Thymus (tissue), 14 donors: ENCODE measurements at places on chromosomes 7 and 10. TPM values are rescaled to one million over a fixed set of nuclear protein-coding genes. Genes with fewer than 3 reads are reported as not detected.

DNA sequence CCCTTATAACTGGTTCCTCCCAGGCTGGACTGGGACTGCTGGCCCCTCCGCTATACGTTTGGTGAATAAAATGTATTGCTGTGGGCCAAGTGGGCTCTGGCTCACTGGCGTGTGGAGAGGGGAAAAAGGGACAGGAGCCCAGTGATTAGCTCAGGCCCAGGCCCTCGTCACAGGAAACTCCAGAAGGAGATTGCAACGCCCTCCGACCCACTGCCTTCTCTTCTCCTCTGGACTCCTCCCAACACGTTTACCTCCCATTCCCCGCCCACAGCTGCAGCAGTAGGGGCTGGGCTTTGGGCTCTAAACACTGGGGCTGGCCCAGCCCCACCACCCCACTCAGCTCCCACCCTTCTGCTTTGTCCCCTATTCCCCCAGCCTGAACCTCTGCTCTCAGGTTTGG is 173.9 kb downstream of the NEURL1 start:
- peaks cover 6% of the 10 kb centered on the region for H3K4me1 ChIP-seq
- no peaks in the 10 kb centered on the region for H3K36me3 ChIP-seq
- H3K27ac ChIP-seq: peak overlapping the region; percentile 52

GRCh38 chr10:130935897-130936550 is 375.5 kb downstream of the TCERG1L start:
- no peak overlapping the region for H3K4me3 ChIP-seq
- no peak overlapping the region for H3K27ac ChIP-seq
- no peaks in the 10 kb centered on the region for H3K4me1 ChIP-seq
- H3K27me3 ChIP-seq: no peaks in the 10 kb centered on the region
- H3K36me3 ChIP-seq: no peaks in the 10 kb centered on the region
- no peak for DNase-seq

GRCh38 chr7:124387056-124387455 is 354.2 kb upstream of the TMEM229A start:
- H3K36me3 ChIP-seq: no peaks in the 10 kb centered on the region
- no peak overlapping the region for H3K27ac ChIP-seq
- no peak overlapping the region for H3K4me3 ChIP-seq
- no peaks in the 10 kb centered on the region for H3K4me1 ChIP-seq

- no peak for DNase-seq
- H3K36me3 ChIP-seq: peaks cover 50% of the 10 kb centered on the region
- peaks cover 94% of the 10 kb centered on the region for H3K4me1 ChIP-seq
- no peaks in the 10 kb centered on the region for H3K27me3 ChIP-seq
- peak overlapping the region; percentile 100 for H3K27ac ChIP-seq
Observed at GRCh38 chr7:142806022-142806356, 35.2 kb downstream of the PRSS2 start.

DNA sequence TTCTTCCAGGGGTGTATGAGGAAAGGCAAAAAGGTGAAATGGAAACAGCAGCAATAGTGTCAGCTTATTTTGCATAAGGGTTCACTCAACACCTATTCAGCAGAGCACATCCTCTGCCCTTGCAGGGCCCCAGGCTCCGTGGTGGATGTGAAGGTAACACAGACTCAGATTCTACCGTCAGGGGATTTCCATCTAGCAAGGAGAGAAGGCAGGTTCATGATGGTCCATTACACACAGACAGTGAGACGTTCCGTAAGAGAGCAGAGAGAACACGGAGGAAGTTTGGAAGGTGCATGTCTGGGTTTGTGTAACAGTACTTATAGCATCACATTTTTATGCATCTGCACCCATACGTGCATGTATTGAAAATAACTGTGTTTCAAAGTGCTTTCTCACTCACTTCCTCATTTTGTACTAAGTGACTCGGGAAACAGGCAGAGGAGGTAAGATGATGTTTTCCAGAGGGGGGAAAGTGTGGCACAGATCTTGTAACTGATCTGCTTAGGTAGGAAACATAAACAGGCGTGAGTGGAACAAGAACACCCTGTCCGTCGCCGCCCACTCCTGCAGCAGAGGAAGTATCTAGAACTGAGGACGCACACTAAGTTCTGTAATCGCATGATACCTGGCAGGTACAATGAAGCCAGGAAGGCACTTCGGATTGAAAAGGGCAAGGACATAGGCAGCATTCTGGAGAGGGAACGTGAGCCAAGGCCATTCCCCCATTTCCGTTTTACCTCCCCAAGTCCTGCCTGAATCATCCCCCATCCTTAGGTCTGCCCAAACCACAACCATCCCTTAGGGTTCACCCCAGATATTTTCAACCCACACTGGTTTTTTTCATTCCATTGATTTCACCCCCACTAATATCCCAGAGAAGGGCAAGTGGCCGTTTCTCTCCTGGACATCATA is 1.0 kb upstream of the ENO4 start:
- H3K4me1 ChIP-seq: peaks cover 14% of the 10 kb centered on the region
- H3K27ac ChIP-seq: peak overlapping the region; percentile 20
- DNase-seq: peak; percentile 53
- H3K27me3 ChIP-seq: peaks cover 40% of the 10 kb centered on the region
- H3K4me3 ChIP-seq: peak overlapping the region; percentile 60
- no peaks in the 10 kb centered on the region for H3K36me3 ChIP-seq

- H3K27ac ChIP-seq: no peak overlapping the region
- no peaks in the 10 kb centered on the region for H3K27me3 ChIP-seq
- H3K4me1 ChIP-seq: no peaks in the 10 kb centered on the region
- H3K36me3 ChIP-seq: no peaks in the 10 kb centered on the region
Observed at GRCh38 chr10:123257904-123258456, 103.8 kb downstream of the BUB3 start.

GRCh38 chr7:93178213-93178612 is 30.0 kb upstream of the SAMD9L start:
- no peaks in the 10 kb centered on the region for H3K36me3 ChIP-seq
- H3K4me1 ChIP-seq: no peaks in the 10 kb centered on the region
- no peak for DNase-seq
- H3K27ac ChIP-seq: no peak overlapping the region

The DCLRE1A gene
- 8.1 TPM for total RNA-seq

The FEZF1 gene
- total RNA-seq: under 0.01 TPM

The PAPOLB gene
- under 0.01 TPM for total RNA-seq

GRCh38 chr10:43347997-43348396 is 23.4 kb upstream of the FXYD4 start:
- H3K36me3 ChIP-seq: no peaks in the 10 kb centered on the region
- no peak overlapping the region for H3K27ac ChIP-seq
- H3K4me1 ChIP-seq: no peaks in the 10 kb centered on the region
- H3K4me3 ChIP-seq: no peak overlapping the region
- peaks cover 7% of the 10 kb centered on the region for H3K27me3 ChIP-seq

DNA sequence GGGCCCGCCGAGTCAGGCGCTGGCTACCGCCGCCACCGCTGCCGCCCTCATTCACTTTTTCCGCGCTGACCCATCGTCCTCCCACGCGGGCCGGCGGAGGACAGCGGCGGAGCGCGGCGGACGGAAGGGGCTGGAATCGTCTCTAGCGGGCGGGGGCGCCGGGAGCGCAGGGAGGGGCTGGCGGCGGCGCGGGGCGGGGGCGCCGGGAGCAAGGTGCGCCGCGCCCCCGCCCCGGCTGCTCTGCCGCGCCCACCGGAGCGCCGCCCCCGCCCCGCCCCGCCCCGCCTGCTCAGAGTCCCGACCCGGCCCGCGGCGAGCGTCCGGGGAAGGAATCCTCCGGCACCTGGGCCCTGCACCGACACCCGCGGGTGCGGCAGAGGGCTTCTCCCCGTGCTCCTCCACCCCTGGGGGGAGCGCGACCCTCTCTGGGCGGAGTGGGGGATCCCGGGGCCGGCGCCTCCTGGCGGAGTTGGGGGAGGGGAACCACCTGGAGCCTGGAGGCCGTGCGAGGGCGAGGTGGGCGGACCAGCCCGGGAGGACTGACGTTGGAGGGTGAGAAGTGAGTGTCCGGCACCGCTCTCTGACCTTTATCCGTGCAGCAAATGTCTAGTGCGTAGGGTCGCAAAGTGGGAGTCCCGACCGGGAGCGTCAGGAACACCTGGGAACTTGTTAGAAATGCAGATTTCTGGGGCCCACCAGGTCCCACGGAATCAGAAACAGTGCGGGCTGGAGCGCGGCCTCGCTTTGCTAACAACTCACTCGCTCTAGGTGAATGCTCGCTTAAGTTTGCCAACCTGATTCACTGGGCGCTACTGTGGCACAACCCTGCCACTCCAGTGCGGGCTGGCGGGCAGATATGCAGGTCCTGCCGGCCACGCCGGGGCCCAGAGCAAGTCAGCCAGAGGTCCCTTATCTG is at the start of gene COBL:
Gene COBL (minus strand): TSS at position 144 of the 916 bp plus-strand sequence. CDS start 176 bp downstream, outside the sequence.
- peaks cover 3% of the 10 kb centered on the region for H3K4me1 ChIP-seq
- no peaks in the 10 kb centered on the region for H3K36me3 ChIP-seq
- no peak within 1 kb of the TSS for H3K27ac ChIP-seq

The MMD2 gene
- not detected for total RNA-seq

DNA sequence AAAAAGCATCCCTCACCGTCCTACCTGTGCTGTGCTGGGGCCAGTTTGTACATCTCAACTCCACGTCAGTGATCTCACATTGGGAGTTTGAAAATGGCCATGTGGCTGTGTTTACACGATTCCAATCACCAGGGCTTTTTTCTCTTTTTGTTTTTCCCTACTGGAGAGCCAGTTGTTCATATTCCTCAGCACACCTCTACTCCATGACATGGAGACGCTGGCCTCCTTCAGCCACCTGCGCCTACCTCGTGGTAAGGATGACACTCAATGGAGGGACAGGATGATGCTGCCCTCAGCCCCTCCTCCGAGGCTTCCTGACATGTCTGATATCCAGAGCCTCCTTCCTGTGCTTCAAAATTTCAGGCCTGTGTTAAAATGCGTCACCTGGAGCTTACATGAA is 10.3 kb downstream of the CLRN3 start:
- H3K4me3 ChIP-seq: no peak overlapping the region
- DNase-seq: no peak
- no peak overlapping the region for H3K27ac ChIP-seq
- no peaks in the 10 kb centered on the region for H3K36me3 ChIP-seq

The CYP3A5 gene
- 2.1 TPM for total RNA-seq

- no peak for DNase-seq
- no peaks in the 10 kb centered on the region for H3K36me3 ChIP-seq
- no peak overlapping the region for H3K27ac ChIP-seq
- no peaks in the 10 kb centered on the region for H3K27me3 ChIP-seq
- H3K4me1 ChIP-seq: no peaks in the 10 kb centered on the region
- H3K4me3 ChIP-seq: no peak overlapping the region
Observed at GRCh38 chr10:116353817-116354216, 29.6 kb downstream of the CCDC172 start.

The IFIT3 gene
- total RNA-seq: 33.4 TPM

The UCN3 gene
- total RNA-seq: 0.19 TPM

DNA sequence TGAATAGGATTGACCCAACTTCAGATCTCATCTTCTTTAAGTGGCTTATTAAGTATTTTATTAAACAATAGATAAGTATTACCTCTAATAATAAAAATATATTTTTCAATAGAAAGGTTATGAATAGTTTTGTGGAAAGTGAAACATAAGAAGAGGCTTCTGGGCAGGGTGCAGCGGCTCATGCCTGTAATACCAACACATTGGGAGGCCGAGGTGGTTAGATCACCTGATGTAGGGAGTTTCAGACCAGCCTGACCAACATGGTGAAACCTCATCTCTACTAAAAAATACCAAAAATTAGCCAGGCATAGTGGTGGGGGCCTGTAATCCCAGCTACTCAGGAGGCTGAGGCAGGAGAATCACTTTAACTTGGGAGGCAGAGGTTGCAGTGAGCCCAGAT is 26.5 kb downstream of the GPR85 start:
- DNase-seq: no peak
- no peaks in the 10 kb centered on the region for H3K27me3 ChIP-seq
- no peaks in the 10 kb centered on the region for H3K36me3 ChIP-seq
- no peak overlapping the region for H3K4me3 ChIP-seq

DNA sequence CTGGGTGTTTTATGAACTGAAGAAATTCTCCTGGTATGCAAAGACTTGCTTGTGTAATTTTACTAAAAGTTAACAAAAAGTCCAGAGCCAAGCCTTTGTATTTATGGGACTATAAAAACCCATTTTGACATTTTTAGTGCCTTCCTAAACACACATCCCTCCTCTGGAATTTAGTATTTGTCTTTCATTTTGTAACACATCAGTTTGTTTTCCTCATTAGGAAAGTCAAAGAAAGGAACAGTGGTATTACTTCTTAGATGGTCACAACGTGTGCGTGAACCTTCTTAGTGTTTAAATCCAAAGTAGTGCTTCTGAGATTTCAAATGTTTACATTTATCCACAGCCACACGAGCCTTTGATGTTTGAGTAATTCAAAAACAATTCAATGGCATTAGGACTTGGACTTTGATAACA is 103.2 kb upstream of the TMEM106B start:
- no peak for DNase-seq
- H3K36me3 ChIP-seq: no peaks in the 10 kb centered on the region
- H3K27ac ChIP-seq: no peak overlapping the region
- H3K4me3 ChIP-seq: no peak overlapping the region

DNA sequence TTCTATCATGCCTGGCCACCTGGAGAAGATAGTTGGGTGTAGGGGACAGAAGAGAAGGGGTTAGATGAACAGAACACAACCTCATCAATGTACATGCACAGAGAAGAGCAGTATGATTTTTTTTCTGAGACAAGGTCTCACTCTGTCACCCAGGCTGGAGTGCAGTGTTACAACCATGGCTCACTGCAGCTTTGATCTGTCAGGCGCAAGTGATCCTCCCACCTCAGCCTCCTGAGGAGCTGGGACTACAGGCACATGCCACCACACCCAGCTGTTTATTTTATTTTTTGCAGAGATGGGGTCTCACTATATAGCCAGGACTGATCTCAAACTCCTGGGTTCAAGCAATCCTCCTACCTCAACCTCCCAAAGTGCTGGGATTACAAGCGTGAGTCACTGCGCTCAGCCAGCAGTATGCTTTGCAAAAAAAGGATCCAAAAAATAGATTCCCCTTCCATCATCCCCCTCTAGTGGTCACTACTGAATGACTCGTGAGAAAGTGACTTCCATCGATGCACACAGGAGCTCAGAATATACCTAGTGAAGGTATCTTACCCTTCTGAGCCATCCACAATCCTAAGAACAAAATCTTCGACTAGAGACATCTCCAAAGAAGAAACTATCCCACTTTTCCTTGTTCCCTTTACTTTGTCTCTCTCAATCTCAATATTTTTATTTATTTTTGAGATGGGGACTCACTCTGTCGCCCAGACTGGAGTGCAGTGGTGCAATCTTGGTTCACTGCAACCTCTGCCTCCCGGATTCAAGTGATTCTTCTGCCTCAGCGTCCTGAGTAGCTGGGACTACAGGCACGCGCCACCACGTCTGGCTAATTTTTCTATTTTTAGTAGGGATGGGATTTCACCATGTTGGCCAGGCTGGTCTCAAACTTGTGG is 21.0 kb downstream of the ZCWPW1 start:
- H3K27me3 ChIP-seq: no peaks in the 10 kb centered on the region
- DNase-seq: peak; percentile 45
- no peaks in the 10 kb centered on the region for H3K36me3 ChIP-seq
- H3K4me3 ChIP-seq: no peak overlapping the region
- no peak overlapping the region for H3K27ac ChIP-seq
- peaks cover 2% of the 10 kb centered on the region for H3K4me1 ChIP-seq

The PPP1R3A gene
- total RNA-seq: 0.05 TPM

The TRPV5 gene
- total RNA-seq: 0.05 TPM

- H3K27ac ChIP-seq: peak within 1 kb of the TSS; percentile 86
- peak; percentile 91 for DNase-seq
- H3K36me3 ChIP-seq: no peaks in the 10 kb centered on the region
- peak within 1 kb of the TSS; percentile 73 for H3K4me3 ChIP-seq
- peaks cover 14% of the 10 kb centered on the region for H3K4me1 ChIP-seq
Observed at GRCh38 chr10:94545391-94546048, at the start of gene HELLS. Gene HELLS (plus strand): TSS chr10:94545788. CDS start chr10:94545922, 134 bp downstream.
